ENCODE measurements at places on chromosomes 5 and 9.

- no peak for DNase-seq
Measured at GRCh38 chr9:100072805-100073204, 26.0 kb downstream of the ERP44 start.

DNA sequence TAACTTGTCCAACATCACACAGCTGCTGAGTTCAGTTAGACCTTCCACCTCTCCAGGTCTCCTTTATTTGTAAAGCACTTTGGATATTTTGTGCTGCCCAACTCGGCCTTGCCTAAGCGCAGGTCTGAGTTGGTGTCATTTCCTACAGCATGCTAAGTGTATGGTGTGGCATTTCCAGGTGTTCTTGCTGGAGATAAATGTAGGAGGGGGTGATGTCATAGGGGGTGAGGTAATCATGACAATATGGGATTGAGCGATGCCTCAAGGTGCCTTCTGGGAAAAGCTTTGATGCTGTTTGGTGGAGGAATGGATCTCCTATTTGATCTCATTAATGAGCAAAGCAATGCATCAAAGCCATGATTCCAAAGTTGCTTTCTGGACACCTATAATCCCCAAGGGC is 32.3 kb upstream of the NEURL1B start:
- no peak for DNase-seq

DNA sequence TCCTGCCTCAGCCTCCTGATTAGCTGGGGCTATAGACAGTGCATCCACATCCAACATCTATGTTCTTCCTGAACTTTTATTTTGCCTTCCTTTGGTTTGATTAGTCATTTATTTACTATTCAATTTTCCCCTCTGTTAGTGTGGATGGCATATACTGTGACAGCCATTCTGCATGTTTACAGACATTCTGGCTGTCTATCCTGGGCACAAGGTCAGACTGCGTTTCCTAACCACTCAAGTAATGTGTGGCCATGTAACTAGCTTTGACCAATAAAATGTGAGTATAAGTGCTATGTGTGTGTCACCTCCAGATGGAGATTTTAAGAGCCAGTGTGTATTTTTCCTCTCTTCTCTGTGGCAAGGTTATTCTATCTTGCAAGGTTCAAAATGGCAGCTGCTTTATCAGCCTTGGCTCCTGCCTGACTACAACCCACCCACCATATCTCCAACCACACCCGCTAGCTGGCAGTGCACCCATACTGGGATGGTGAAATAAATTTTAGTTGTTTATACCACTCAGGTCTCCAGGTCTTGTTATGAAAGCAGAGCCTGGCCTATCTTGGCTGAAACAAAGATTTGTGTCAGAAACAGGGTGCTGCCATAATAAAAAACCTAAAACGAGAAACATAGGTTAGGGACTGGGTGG is 32.2 kb downstream of the PDE6A start:
- DNase-seq = no peak

- peak; percentile 47 for DNase-seq
Measured at GRCh38 chr9:87678650-87679355, 47.1 kb upstream of the CTSL start.
